GM12892 (cell line): ENCODE measurements at places on chromosomes 2 and 18.

GRCh38 chr2:39696838-39697237 lies 31.1 kb downstream of the TMEM178A start:
- DNase-seq = no peak

DNA sequence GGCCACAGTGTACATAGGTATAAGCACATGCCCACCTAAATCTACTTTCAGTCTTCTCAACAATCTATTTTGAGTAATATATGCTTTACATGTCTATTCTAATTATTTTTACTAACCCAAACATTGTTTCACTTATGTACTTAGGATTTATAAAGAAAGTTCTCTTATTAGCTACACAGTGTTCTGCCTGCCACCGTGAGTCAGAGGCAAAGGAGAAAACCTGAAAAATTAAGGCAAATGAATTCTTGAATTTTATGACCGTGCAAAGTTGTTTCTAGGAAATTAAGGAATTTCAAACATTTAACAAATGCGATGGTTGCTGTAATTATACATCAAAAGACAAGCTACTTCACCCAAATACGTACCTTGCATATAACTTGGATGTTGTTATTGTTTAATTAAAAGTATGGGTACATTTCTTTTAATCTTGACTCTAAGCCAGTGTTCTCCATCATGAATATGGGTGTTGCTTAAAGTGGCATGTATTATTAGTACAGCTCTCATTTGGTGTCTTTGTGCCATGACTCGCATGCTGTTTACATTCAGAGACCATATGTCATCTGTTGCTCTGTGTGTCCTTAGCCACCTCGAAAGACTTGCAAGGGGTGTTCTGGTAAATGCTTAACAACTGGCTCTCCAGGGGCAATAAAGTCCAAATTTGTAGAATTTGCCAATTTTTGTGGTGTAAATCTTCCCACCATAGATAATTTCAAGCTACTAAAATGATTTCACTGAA lies 154.3 kb upstream of the FN1 start:
- no peak for DNase-seq

DNA sequence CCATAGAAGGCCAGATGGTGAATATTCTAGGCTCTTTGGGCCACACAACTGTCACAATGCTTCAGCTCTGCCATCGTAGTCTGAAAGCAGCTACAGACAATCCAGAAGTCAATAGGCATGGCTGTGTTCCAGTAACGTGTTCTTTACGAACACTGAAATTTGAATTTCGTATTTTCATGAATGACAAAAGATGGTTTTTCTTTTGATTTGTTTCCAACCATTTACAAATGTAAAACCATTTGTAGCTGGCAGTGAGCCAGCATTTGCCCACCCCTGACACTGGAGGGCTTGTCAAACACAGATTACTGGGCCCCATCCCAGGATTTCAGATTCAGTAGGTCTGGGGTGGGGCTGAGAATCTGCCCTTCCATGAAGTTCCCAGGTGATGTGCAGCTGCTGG lies 83.0 kb upstream of the ATG16L1 start:
- DNase-seq = no peak

DNA sequence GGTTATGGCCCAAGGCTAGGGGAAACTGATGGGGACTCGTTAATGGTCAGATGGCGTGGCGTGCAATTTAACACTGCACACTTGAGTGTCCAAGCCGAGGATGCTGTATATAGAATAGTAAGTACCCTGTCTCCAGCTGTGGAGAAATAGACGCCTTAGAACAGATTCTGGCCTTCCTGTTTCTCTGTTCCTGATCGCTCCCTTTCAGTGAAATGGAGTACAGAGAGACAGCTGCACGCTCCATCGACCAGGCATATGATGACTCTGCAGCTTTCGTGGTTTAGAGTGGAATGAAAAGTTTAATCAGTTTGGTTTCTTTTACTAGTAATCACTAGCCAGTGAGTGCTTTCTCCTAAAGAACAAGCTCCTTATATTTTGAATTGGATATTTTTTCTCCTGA lies 213.4 kb downstream of the NEDD4L start:
- no peak for DNase-seq

GRCh38 chr18:76686737-76687231 lies 135.6 kb upstream of the ZNF236 start:
- no peak for DNase-seq

- peak; percentile 52 for DNase-seq
Measured at GRCh38 chr2:238287737-238288649, at the start of gene PER2. Gene PER2 (minus strand): TSS chr2:238288610. CDS start chr2:238277936, 10,674 bp downstream.

- no peak for DNase-seq
Measured at GRCh38 chr2:132662732-132663131, 7.3 kb downstream of the LYPD1 start.

DNA sequence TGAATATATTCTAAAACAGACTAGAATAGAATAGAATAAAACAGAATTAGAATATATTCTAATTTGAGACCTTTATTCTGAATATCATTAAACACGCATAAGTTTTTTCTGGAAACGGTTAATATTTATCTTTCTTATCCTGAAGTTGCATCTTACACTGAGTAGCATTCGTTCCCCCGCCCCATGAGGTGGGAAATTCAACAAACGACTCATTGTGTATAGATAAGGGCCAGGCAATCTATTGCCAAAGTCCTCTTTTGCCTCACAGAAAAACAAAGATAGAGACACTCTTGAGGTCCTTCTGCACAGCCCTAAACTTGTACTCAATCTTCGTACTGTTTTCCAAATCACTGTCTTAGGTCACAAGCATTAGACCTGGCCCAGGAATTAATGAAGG lies 98.1 kb downstream of the COL6A3 start:
- DNase-seq = no peak

DNA sequence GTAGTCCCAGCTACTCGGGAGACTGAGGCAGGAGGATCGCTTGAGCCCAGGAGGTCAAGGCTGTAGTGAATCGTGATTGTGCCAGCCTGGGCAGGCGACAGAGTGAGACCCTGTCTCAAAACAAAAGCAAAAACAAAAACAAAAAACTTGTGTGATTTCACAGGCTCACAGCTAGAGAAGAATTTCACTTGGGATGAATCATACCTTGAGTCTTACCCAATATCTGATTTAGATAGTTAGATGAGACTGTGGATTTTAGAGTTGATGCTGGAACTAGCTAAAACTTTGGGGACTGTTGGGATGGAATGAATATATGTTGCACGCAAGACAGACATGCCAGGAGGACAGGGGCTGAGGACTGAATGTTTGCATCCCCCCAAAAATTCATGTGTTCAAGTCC lies 4.4 kb downstream of the ANKRD29 start:
- no peak for DNase-seq

- no peak for DNase-seq
Measured at GRCh38 chr2:183091318-183091953, 12.9 kb downstream of the DUSP19 start.

DNA sequence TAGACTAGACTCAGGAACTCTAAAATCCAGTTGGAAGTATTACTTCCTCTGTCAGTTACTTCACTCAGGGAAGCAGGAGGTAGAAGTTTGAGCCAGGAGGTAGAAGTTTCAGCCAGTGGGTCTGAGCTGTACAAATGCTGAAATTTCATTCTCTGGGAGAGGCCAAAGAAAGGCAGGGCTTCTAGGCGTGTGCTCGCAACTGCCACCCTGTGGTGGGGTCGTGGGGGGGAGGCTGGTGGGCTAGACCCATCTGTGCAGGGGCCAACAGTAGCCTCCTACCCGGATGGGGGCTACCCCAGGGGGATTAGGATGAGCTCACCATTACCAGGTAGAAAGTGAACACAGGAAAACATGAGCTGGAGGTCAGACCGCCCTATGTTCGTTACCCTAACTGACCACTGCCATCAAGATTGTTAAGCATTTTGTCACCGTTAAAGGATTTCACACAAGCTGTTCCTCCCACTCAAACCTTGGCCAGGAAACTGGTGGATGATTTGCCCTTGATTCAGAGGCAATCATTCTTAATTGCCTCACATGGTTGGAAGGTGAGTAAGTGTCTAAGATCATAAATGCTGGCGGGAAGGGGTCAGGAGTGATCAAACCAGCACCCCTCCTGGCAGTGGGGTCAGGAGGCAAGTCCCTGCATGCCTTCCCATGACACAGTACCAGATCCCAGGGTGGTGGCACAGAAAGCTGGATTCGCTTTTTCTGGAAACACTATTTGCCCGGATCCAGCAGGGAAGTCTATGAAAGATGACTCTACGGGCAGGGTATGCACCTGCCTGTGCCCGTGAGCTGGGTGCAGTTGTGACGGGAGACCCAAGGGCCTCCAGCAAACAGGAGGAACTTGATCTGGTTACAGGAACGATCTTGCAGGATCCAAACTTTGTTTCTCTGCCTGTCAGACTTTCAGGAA lies 5.2 kb upstream of the FHL2 start:
- DNase-seq = no peak

- DNase-seq = no peak
Measured at GRCh38 chr18:8778386-8778785, 73.0 kb downstream of the MTCL1 start.

DNA sequence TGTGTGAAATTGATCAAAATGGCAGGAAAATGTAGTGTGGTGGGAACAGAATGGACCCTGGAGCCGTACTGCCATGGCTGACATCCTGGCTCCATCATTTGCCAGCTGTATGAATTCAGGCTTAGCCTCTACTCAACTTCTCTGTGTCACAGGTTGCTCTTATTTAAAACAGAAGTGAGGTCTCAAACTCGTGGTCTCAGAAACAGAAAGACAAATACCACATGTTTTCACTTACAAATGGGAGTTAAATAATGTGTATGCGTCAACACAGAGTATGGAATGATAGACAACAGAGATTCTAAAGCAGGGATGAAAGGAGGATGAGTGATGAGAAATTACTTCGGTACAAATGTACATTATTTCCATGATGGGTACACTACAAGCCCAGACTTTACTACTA lies 227.4 kb downstream of the DCC start:
- DNase-seq = no peak

GRCh38 chr2:225670111-225670974 lies 270.8 kb downstream of the NYAP2 start:
- no peak for DNase-seq

DNA sequence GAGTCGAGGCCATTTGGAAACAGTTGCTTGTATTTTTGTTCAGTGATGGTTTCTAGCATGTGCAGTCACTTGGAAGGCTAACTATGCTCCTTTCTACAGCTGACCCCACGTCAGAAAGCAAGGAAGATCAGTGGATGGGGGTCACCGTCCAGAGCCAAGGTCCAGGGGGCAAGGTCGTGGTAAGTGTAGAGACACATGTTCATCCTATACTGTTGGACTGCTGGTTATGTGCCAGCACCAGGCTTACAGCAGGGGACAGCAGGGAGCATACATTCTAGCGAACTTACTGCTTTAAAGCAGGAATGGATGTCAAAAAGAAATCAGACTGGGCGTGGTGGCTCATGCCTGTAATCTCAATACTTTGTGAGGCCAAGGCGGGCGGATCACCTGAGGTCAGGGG lies 40.0 kb downstream of the ITGA6 start:
- DNase-seq = no peak

DNA sequence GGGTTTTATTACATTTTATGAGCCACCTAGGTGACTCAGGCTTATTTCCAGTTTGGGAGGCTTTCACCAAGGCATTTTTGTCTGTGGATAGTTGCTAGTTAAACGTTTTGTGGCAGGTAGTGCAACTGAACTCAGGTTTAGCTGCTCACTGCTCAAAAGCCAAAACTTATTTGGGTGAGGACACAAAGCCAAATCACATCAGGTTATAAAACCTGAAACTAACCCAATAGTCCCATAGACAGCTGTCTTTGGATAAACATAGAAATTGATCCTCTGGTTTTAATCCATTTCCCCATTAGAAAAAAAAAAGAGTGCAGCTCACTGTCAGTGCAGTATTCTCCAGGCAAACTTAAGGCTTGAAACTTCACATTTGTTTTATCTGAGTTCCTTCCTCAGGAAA lies 362.6 kb upstream of the TFPI start:
- DNase-seq = no peak

GRCh38 chr18:7871560-7872456 lies 304.7 kb downstream of the PTPRM start:
- DNase-seq = no peak

DNA sequence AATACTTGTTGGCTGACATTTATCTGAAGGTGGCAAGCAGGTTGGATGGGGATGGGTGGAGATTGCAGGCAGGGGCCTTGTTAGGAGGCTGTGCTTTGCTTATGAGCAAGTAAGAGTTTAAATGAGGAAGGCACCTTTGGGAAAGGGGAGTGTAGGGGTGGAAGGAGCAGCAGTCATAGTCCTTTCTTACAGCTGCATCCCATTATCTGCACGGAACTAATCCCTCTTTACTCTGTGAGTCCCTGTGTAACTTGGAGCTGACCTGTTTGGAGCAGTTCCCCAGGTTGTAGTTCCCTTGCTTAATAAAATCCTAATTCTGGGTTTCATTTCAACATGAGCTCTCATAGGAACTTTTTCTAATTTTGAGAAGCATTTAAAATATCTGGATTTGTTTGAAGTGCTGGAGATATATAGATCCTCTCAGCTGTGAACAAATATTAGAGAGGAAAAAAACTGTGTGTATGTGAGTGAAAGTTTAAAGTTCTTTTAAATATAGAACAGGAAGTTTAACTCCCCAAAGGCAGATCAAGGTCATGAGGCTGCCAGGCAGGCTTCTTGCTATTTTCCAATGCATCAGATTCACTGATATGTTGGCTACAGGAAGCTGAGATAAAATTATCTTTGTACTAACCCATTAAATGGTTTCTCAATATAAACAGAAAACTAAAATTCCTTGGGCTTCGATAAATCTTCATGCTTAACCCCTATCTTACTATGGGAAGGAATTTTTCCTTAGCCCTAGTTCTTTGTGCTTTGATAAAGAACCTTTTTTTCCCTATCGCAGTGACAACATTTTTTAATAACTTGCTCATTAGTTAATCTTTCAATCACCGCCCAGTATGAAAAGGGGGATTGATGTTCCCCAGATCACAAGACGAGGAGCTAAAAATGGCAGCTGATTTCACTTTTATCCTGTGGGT lies 104.6 kb upstream of the EML6 start:
- DNase-seq = no peak

DNA sequence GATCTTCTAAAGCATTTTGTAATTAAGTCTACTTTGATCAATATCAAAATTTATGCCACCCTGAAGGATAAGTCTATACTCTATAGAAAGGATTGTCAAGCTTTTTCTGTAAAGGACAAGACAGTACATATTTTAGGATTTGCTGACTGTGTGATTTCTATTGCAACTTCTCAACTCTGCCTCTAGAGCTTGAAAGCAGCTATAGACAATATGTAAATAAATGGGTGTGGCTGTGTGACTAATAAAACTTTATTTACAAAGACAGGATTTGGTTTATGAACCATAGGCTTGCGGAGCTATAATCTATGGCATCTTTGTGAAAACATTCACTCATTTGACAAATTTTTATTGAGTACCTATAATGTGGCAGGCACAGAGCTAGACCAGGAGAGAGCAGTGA lies 18.4 kb downstream of the UPP2 start:
- no peak for DNase-seq

DNA sequence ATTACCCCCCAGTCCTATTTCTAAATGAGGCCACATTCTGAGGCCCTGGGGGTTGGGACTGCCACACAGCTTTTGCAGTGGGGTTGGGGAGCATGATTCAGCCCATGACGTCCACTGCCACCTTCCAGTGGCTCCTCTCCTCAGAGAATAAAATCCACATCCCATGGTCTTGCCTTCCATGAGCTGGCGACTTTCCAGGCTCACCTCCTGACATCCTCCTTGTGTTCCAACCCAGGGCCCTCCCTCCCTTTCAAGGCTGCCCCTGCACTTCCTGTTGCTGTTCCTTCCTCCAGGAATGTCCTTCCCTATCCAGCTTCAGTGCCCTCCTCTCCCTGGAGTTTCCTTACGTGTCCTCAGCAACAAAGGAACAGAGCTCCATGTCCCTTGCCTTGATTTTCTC lies 187.3 kb upstream of the ID2 start:
- DNase-seq = no peak

- no peak for DNase-seq
Measured at GRCh38 chr2:67448648-67449047, 51.5 kb downstream of the ETAA1 start.

GRCh38 chr2:603869-604268 lies 73.3 kb downstream of the TMEM18 start:
- DNase-seq = no peak
